Activated CD8-positive, alpha-beta memory T cell treated with anti-CD3 and anti-CD28 coated beads for 1 hour (primary cell): ENCODE measurements at places on chromosomes 2 and 18.

GRCh38 chr2:238722181-238722580 is 125.7 kb upstream of the TWIST2 start:
- no peak for DNase-seq

GRCh38 chr2:17543848-17544247 is 3.4 kb downstream of the VSNL1 start:
- DNase-seq: no peak

- no peak for DNase-seq
These were observed 47.2 kb downstream of the ZAP70 start for GRCh38 chr2:97760480-97761049.

GRCh38 chr18:10475276-10475653 is 20.8 kb downstream of the APCDD1 start:
- DNase-seq: no peak

- no peak for DNase-seq
These were observed 395.3 kb downstream of the LPIN1 start for GRCh38 chr2:12141618-12142258.

GRCh38 chr2:163595028-163595427 is 140.8 kb downstream of the FIGN start:
- no peak for DNase-seq

DNA sequence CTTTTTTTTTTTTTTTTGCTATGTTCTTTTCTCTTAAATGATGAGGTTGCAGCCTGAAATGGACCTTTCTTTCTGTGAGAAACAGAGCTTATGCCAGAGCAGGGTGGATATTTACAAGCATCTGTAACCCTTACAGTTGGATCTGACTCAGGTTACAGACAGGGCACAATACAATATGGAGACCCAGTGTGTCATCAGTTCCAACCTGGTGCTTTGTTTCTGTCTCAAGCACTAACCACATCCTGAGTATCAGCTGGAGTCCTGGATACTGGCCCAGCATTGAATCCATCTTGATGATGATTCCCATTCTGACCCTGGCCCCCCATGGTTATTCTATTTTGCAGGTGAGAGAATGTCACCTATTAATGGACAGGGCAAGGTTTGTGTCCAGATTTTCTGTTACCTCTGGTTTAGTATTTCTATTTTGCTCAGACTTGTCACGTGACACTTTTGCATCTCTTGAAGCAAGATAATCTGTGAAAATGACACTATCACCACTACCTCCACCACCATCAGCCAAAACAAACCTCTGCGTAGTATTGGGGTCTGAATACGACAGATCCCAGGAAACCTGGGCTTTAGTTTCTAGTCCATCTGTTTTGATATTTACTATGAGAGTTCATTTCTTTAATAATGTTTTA is 174.0 kb downstream of the CCDC85A start:
- DNase-seq: no peak

- no peak for DNase-seq
These were observed 54.8 kb downstream of the LAMA1 start for GRCh38 chr18:7062811-7063210.

DNA sequence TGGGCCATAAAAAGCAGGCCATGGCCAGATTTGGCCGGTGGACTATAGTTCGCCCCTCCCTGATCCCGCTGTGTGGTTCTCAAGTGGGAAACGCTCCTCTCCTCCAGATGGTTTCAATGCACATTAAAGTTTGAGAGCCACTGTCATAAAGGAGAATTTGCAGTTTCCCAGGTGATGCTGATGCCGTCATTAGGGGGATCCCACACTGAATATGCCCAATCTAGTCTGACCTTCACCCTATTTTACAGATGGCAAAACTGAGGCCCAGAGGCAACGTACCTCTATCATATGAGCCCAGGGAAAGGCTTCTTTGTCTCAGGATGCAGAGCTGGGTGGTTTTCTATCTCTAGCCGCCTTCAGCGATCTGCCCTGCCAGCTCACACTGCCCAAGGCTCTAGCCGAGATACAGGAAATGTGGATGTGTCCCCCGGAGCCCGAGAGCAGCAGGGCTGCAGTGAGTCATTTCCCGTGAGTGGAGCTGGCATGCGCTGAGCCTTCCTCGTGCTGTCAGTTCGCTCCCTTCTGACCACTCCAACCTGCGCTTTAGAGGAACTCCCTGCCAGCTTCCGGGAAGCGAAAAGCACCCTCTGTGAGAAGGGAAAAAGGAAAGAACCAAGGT is 116.2 kb downstream of the SMAD7 start:
- DNase-seq: peak; percentile 55
